ENCODE measurements at places on chromosomes 12 and 14. TPM values are rescaled to one million over a fixed set of nuclear protein-coding genes. Genes with fewer than 3 reads are reported as not detected.

GRCh38 chr14:59832653-59833294 is 37.8 kb downstream of the RTN1 start:
- H3K36me3 ChIP-seq = no peaks in the 10 kb centered on the region
- no peak overlapping the region for H3K4me3 ChIP-seq
- H3K4me1 ChIP-seq = no peaks in the 10 kb centered on the region
- H3K27me3 ChIP-seq = no peaks in the 10 kb centered on the region

DNA sequence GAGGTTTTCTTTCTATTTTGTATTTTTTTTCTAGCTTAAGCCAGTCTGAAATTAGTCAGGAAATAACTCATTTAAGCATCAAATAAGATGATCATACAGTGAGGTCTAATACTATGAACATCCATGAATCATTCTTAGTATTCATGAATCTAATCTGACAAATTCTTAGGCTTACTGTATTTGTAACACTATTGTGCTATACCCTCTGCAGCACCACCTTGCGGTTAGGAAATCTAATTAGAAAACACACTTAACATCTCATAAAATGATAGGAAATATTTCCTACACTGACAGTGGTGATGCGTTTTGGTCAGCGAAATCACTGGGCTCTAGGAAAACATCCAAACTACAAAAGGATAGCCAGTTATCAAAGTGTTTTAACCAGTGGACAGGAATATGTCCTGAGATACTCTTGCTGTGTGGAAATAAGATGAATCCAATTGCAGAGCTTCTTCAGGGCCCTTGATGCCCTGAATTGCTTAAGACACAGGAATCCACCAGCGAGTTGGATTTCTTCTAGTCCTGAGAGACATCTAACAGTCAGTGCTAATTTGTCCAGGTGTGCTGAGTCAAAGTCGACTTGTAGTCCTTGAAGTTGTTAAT is 109.3 kb upstream of the MYF6 start:
- H3K4me3 ChIP-seq = no peak overlapping the region
- no peak for DNase-seq
- no peaks in the 10 kb centered on the region for H3K36me3 ChIP-seq
- no peaks in the 10 kb centered on the region for H3K4me1 ChIP-seq
- H3K27ac ChIP-seq = no peak overlapping the region

The CAMKK2 gene
- total RNA-seq = 35.6 TPM

GRCh38 chr12:45216230-45216982 is 511 bp downstream of the ANO6 start:
- no peaks in the 10 kb centered on the region for H3K27me3 ChIP-seq
- peaks cover 14% of the 10 kb centered on the region for H3K4me1 ChIP-seq
- peak overlapping the region; percentile 96 for H3K27ac ChIP-seq
- peak overlapping the region; percentile 82 for H3K4me3 ChIP-seq

- no peaks in the 10 kb centered on the region for H3K27me3 ChIP-seq
- no peak overlapping the region for H3K4me3 ChIP-seq
- no peaks in the 10 kb centered on the region for H3K4me1 ChIP-seq
- H3K36me3 ChIP-seq = no peaks in the 10 kb centered on the region
- no peak overlapping the region for H3K27ac ChIP-seq
These were observed 49.7 kb upstream of the ERGIC2 start for GRCh38 chr12:29430716-29431044.

DNA sequence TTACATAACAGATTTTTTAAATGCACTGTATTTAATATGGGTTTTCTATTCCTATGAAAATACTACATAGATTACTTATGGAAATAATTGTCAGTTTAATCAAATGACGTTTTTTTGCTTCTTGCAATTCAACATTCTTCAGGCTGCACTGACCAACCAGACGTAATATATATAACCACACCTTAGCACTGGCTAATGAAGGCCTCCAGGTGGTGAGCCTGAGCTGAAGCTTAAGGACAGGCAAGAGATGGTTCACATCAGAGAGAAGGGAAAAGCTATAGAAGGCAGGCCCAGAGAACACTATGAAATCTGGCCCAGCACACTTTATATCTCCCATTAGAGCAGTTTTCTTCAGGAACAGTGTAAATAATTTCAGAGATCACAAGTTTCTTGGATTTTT is 2.8 kb upstream of the MDGA2 start:
- peaks cover 2% of the 10 kb centered on the region for H3K27me3 ChIP-seq
- H3K36me3 ChIP-seq = no peaks in the 10 kb centered on the region
- H3K4me3 ChIP-seq = no peak overlapping the region
- no peak for DNase-seq

The MMP19 gene
- 8.8 TPM for total RNA-seq

DNA sequence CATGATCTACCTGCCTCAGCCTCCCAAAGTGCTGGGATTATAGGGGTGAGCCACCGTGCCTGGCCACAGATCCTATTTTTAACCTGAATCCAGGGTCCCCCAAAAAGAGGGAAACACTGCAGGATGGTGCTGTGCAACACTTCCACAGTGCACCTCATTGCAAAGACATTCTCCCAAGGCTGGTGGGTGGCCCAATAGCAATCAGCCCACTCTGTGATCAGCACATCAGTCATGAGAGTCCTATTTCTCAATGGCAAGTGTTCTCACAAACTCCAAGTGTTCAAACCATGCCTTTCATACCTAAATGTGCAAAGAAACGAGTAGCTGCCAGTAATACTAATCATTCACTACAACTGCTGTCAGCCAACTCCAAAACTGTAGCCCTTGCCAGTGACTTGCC is 612.9 kb downstream of the CCER1 start:
- H3K27ac ChIP-seq = no peak overlapping the region
- H3K27me3 ChIP-seq = no peaks in the 10 kb centered on the region
- no peaks in the 10 kb centered on the region for H3K4me1 ChIP-seq
- DNase-seq = no peak
